MV-4-11 (cell line): ENCODE measurements at places on chromosomes 7 and 10.

DNA sequence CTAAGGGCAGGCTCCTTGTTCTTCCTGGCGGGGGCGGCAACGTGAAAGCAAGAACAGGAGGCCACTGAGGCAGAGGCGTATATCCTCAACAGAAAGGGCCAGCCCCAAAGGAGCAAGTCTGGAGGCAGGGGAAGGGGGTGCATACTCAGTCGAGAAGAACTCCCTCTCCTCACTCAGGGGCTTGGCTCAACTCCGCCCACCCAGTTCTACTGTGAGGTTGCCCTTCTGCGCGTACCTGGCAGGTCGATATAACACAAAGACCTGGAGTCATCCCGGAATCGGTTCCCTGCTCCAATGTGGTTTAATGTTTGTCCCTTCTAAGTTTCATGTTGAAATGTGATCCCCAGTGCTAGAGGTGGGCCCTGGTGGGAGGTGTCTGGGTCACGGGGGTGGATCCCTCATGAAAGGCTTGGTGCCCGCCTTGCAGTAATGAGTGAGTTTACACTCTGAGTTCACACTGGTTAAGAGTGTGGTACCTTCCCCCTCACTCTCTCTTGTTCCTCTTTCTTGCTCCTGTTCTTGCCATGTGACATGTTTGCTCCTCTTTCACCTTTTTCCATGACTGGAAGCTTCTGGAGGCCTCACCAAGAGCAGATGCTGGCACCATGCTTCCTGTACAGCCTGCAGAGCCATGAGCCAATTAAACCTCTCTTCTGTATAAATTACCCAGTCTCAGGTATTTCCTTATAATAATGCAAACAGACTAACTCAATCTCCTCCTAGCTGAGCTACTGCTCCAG, 32.6 kb downstream of the GSDME start:
- DNase-seq: peak; percentile 26

DNA sequence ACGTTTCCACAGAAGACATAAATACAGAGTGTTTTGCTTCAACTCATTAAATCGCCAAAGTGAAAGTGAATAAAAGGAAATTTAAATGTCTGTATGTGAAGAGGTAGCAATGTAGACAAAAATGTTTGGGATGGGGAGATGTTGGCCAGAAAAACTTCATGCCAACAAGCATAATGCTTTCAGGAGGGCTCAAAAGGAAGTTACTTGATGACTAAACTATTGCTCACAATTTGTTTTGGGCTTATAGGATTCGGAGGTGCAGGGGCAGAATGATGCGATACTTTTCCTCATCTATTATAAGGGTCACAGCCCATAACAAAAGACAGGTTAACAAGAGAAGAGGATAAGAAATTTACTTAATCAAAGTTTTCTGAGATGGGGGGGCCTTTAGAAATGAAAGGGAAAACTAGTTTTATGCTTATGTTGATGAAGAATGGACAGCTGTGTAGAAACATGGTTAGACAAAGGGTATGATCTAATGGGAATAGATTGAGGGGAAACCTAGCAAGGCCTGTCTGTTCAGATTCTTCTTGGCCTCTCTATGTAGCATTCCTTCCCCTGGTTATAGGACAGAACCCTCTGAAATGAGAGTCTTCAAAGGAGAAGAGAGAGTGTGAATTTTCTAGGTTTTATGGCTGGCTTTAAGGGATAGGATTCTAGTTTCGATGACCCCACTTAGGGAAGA, 898.6 kb downstream of the LRMDA start:
- no peak for DNase-seq

GRCh38 chr10:32207544-32207943, 139.4 kb downstream of the EPC1 start:
- DNase-seq: peak; percentile 24

GRCh38 chr7:12289996-12290395, 78.9 kb downstream of the TMEM106B start:
- no peak for DNase-seq

GRCh38 chr7:92706563-92706962, 116.4 kb upstream of the FAM133B start:
- no peak for DNase-seq

- DNase-seq: no peak
Measured at GRCh38 chr10:25818751-25819150, 115.3 kb upstream of the MYO3A start.

DNA sequence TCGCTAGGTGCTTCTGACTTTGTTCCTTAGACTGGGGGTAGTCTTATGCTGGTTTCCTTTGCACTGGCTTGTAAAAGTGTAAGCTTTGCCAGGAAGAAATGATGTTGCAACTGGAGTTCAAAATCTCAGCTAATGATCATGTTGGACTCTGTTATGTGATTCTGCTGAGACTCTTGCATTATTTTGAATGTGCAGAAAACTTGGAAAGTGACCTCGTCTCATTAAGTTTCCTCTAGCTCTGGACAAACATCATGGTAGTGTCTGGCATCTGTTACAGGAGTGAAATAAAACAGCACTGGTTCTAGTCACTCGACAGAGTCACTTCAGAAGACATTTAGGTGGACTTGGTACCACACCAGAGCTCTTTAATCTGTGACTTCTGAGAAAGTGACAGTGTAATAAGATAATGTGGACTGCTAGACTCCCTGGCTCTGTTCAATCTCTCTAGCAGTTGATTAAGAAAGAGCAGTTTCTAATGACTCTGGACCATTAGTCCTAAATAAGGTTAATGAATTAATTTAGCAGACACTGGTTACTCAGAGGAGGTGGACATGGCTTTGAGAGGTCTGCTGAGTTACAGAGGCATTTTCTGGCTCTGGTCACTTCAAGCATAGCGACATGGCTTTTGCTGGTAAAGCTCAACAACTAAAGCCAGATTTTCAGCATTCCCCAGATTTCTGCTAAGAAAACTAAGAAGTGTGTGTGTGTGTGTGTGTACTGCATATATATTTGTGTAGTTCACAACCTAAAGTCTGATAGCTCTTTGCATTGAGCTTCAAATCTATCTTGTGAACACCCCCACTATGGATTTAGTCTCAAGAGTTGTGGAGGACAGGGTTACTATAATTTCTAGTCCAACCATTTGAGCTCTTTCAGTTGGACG, 2.0 kb downstream of the NRP1 start:
- no peak for DNase-seq

GRCh38 chr7:2896131-2896530, 52.0 kb upstream of the GNA12 start:
- no peak for DNase-seq

DNA sequence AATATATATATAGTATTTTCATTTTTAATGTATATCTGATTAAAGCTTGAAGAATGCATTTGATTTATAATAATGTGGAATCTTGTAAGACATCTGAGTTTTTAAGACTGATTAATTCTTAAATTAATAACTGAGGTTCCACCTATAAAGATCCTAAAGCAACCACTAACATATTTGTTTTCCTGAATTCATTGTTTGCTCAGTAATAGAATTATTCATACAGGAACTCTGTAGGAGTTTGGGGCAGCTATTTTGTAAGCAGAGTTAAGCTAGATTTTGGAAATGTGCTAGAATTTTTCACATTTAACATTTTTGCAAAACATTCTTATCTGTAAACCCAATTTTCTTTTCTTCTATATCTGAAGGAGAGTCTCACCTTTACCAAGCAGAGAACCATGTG, 88.9 kb downstream of the NRCAM start:
- DNase-seq: no peak

GRCh38 chr10:52563360-52563759, 209.2 kb downstream of the MBL2 start:
- no peak for DNase-seq

- no peak for DNase-seq
Measured at GRCh38 chr7:51446356-51446755, 129.7 kb upstream of the COBL start.

DNA sequence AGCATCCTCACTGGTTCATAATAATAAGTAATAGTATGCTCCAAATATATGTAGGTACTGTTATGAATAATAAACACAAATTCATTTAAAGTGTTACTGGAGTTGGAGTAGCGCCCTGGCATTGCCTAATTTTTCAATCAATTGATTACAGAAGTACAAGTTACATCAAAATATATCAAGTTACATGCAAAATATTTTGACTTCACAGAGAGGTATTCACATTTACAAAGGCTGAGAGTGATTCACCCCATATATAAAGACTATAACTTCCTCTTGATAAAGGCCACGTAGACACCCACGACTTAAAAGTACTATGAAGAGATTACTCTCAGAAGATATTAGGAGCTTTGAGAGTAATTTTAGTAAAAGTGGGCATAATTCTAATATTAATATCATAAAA, 13.6 kb upstream of the COL17A1 start:
- DNase-seq: no peak

DNA sequence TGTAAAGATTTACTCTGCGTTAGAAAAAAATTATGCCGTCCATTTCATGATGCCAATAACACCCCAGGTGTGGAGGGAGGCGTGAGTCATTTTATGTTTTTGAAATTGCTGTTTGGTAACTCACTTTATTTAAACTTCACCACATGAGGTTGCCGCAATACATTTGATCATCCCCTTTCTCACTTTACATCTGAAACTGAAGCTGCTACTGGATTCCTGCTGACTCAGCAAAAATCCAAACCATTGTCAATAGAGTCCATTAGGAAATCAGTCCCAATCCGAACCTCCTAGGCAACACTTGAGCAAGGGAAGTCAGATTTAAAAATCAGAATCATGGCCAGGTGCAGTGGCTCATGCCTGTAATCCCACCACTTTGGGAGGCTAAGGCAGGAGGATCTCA, 136.6 kb upstream of the SVIL start:
- DNase-seq: no peak

DNA sequence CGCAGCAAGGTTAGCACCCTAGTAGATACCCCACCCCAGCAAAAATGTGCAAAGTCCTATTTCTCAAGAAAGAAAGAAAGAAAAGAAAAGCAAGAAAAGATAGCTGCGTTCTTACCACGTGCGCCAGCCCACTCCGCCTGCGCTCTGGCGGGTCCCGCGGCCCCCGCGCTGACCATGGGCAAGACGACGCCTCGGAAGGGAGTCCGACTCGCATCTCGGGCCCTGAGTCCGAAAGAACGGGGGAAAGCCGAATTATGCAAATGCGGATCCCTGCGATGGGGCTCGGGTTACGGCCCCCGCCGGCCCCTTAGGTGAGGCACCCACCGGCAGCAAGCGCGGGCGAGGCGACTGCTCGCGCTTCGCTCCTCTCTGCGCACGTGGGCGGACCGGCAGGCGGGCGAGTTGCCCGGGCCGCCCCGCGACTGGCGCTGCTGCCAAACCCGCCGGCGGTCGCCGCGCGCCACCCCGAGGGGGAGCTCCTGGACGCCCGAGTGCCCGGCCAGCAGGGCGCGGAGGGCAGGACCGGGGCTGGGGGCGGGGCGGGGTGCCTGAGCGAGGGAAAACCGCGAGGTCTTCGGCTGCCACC, 2.4 kb upstream of the EGR2 start:
- peak; percentile 1 for DNase-seq

GRCh38 chr7:5624386-5625365, 156.8 kb downstream of the RNF216 start:
- no peak for DNase-seq

GRCh38 chr7:36957620-36958019, 233.3 kb upstream of the AOAH start:
- DNase-seq: no peak
